ENCODE measurements at places on chromosomes 6 and 20.

DNA sequence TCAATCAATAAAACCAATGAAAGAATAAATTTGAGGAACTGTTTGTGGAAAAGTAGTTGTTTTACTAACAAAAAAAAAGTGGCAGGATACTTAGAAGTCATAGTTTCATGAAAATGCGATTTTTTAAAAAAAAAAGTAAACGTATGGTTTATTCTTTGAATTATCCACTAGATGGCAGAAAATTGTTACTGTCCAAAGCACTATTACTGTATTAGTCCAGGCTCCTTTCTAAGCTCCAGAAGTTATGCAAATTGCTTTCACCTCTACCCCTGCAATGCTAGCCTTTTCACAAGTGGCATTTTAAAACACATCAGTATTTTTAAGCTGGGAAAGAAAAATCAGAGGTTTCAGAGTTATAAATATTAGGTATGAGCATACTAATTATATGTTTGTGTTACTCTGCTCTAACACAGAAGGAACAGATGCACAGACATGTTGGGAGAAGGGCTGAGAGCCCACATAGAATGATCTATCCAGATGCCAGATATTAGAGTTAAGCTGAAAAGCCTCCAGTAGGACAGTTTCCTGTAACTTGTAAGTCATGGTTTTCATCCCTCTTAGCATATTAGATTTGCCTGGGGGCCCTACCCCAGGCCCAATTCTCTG, 63.9 kb downstream of the FHL5 start:
- DNase-seq, result no peak

DNA sequence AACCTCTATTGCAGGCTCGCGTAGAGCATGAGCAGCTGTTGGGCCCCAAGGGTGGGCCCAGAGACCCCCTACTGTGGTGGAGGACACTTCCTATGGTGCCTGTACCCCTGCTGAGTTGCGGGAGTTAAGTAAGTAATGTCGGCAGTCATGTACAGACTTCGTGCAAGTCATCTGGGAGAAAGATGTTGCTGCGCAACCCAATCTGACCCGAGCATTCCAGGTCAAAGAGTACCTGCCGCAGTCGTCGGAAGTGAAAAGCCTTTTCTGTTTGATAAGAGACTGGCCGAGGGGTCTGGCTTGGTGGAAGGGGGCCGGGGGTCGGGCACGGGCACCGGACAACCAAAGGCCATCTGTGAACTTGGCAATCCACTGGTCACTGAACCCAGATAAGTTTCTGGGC, 44.3 kb downstream of the OR2B6 start:
- DNase-seq, result no peak

DNA sequence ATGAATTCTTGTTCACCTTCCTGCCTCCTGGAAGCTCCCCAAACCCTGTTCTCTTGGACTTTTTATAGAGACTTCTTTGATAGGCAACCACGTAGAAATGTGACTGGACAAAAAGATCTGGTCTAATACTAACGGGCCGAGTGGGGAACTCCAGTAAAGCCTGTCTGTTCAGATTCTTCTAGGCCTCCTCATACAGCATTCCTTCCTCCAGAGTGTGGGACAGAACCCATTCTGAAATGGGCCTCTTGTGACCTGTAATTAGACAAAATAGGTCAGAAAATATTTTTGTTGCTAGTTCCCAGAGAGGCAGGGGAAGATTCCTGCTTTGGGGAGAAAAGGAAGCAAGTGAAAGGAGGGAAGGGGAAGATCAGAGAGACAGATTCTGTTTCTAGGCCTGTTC, 374.3 kb downstream of the CDH26 start:
- no peak for DNase-seq

GRCh38 chr20:48538058-48538825, 289.6 kb downstream of the PREX1 start:
- DNase-seq, result no peak

GRCh38 chr6:157762636-157763035, 60.4 kb upstream of the SNX9 start:
- no peak for DNase-seq

- no peak for DNase-seq
Observed at GRCh38 chr6:35036828-35037663, 104.1 kb downstream of the TCP11 start.

DNA sequence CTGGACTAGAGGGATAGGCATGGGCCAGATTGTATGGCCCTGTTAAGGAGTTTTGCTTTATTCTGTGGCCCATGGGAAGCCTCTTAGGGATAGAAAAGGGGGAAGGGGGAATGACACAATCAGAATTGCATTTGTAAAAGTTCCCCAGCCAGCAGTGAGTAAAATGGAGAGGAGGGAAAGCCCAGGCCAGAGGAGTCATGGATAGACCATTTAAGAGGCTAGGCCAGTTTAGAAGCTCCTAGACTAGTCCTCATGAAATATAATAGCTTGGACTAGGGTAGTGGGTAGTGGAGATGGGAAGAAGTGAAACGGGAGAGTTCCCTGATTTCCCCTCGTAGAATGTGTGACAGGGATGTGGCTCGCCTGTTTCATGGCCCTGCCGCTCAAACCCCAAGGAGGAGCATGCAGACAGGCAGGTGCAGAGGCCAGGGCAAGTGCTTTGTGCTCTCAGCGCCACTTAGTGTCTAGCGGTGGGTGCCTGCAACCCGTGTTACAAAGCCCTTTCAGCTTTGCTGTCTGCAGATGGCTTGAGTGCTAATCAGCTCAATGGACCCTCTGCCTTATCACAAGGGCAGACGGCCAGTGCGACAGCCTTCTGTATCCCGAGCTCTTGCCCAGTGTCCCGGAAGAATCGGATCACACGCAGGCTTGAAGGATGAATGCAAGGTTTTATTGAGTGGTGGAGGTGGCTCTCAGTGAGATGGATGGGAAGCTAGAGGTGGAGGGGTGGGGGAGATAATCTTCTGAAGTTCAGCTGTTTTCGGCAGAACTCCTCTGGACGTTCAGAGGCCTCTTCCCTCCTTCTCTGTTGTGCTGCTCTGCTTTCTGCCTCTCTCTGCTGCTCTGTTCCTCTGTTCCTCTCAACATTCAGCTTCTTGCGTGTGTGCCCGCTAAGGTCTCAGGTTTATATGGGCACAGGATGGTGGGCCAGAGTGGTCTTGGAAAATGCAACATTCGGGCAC, 141.1 kb downstream of the CEP57L1 start:
- DNase-seq, result no peak

GRCh38 chr6:69349771-69350170, 447.0 kb downstream of the LMBRD1 start:
- no peak for DNase-seq

GRCh38 chr6:64504503-64504902, 868.9 kb downstream of the PHF3 start:
- no peak for DNase-seq

Measured in activated effector memory CD4-positive, alpha-beta T cell treated with Interleukin-2 at 50 U/mL for 16 hours (primary cell).